ENCODE measurements at places on chromosomes 3 and 15.

GRCh38 chr3:132317229-132317948, at the start of gene ACP3:
Gene ACP3 (plus strand): TSS chr3:132317407. CDS start chr3:132317457, 50 bp downstream.
- DNase-seq = peak; percentile 13

GRCh38 chr15:68635141-68635540, 56.3 kb downstream of the CORO2B start:
- peak; percentile 57 for DNase-seq

DNA sequence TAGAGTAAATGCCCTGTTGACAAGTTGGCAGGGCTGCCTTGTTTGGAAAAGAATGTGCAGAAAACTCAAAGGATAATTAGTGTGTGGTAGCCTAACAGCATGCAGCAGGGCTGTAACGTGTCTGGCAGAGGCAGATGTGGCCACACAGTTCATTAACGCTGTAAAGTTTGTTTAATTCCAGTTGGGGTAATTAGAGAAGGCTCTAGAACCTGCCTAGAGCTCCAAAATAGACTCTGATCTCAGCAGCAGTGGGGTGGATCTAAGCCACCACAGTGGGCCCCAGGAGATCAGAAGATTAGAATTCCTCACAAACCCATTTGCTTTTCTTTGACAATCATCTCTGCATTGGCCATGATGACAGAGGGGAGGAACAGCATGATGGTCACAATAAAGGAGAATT, 65.1 kb upstream of the LEKR1 start:
- no peak for DNase-seq

- no peak for DNase-seq
Measured at GRCh38 chr15:100601163-100601562, 821 bp downstream of the LINS1 start.

DNA sequence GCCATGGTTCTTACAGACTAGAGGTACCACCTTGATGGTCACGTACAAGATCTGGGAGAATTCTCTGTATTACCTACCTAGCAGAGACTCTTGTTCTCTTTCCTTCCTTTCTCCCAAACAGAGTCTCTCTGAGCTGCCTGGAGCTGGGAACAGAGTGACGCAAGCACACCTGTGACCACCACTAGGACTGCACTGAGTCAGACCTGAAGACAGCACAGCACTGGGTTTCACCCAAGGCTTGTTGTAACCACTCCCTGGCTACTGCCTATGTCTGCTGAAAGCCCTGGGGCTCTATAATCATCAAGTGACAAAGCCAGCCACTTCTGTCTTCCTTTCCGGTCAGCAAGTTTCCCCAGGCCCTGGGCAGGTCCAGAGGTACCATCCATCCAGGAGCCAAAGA, 293.3 kb upstream of the CNTN4 start:
- DNase-seq = no peak

DNA sequence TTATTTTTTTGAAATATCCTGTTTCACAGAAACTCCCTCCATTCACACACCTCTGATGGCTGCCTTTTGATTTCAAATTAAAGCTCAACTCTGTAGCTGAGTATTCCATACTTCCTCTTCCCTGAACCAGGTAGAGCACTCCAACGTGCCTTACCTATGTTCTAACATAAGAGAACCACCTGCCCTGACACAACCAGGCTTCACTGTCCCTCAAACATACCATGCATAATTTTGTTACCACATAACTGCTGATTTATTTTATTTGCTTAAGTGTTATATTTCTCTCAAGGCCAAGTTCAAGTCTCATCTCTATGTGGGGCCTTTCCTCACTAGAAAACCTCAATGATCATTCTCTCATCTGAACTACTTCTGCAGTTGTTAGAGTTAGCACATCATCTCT, 209.7 kb downstream of the P3H2 start:
- no peak for DNase-seq

DNA sequence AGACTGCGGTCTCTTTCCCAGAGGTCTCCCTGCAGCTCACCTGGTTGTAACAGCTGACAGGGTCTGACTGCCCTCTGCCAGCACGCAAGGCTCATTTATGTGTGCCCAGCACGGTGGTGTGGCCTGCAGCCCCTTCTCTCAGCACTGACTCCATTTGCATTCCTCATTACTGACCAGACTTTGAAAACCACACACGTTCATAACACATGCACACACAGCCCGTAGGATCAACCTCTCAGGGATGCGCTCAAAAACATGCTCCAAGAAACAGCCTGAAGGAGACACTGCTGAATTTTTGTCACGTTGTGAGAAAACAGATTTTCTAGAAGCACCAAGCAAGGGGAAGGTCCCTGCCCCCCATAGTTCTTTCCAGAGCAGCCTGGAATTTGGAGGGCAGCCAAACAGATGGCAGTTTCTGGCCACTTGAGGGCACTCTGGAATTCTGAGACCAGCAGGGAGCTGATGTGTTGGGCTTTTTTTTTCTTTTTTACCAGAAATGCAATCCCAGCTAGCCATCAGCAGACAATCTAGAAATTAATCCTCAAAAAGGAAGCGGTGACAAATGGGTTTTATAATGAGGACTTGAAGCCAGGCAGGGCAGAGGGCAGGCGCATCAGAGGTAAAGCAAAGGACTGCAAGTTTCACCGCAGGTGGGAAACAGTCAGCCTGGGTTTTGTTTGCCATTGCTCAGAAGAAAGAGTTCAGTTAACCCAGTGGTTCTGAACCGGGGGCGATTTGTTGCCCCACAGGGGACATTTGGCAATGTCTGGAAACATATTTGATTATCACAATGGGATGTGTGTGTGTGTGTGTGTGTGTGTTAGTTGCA, 170.5 kb upstream of the PROK2 start:
- peak; percentile 56 for DNase-seq

DNA sequence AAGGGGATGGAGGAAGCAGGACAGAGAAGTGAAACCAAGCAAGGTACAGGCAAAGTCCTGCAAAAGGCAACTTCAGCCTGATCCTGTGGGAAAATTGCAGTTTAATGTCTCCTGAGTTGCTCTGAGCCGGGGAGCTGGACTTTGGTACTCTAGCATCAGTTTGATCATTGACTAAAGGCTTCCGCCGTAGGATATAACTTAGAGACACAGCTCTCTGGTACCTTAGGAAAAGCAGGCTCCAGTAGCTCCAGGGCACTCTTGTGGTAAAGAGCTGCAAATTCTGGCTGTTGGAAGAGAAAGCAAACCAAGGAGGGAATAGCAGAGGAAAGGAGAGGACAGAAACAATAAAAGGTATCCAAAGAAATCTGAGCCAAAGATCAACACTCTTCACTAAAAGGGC, 521.1 kb downstream of the PLOD2 start:
- DNase-seq = no peak

GRCh38 chr3:192340031-192340430, 387.3 kb downstream of the FGF12 start:
- DNase-seq = no peak

DNA sequence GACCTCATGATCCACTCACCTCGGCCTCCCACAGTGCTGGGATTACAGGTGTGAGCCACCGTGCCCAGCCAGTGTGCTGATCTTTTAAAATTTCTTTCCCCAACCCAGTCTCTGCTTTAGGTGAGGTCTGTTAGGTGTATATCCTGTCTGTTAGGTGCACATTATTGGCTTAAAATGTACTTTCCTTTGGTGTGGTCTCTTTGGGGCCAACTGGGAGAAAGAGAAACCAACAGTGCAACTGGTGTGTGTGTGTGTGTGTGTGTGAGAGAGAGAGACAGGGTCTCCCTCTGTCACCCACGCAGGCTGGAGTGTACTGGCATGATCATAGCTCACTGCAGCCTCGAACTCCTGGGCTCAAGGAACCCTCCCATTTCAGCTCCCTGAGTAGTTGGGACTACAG, 50.3 kb upstream of the GNB5 start:
- DNase-seq = no peak

- no peak for DNase-seq
Measured at GRCh38 chr3:37825744-37826400, 35.8 kb upstream of the CTDSPL start.

- no peak for DNase-seq
Measured at GRCh38 chr3:120435621-120436020, 15.2 kb downstream of the FSTL1 start.

DNA sequence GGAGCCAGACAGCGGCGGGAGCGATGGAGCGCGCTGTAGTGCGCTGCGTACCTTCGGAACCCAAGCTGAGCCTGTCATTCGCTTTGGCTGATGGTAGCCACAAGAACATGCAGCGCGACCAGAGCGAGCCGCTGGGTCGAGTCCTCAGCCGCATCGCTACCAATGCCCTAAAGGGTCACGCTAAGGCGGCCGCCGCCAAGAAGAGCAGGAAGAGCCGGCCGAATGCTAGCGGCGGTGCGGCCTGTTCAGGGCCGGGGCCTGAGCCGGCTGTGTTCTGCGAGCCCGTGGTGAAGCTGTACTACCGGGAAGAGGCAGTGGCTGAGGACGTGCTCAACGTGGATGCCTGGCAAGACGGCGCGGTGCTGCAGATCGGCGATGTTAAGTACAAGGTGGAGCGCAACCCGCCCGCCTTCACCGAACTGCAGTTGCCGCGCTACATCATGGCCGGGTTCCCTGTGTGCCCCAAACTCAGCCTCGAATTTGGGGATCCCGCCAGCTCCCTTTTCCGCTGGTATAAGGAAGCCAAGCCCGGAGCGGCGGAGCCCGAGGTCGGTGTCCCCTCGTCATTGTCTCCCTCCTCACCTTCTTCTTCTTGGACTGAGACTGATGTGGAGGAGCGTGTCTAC, 498 bp downstream of the PDE12 start:
- peak; percentile 59 for DNase-seq

DNA sequence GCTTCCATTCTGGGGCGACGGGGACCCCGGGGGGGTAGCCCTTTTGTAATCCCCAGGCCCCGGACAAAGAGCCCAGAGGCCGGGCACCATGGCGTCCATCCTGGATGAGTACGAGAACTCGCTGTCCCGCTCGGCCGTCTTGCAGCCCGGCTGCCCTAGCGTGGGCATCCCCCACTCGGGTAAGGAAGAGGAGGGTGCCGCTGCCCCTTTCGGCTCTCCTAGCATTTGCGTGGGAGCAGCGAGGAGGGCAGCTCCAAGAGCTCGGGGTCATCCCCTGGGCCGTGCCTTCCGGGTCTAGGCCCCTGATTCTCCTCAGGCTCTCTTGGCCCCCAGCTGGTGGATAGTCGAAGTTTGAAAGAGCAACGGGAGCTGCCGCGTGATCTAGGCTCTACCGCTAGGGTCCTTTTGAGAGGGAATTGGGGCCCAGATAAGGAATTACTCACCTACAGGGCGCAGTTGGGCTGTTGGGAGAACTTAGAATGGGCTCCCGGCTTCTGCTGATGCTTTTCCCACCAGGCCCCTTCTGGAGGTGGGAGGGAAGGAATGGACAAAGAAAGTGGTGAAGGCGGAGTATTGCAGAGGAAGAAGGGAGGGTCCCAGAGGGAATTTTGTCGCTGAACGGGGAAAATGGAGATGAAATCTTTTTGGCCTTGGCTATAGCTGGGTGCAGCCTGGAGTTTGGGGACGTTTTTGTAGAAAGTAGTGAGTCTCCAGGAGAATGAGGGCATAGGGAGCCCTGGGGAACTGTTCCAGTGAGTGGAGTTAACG, 615 bp downstream of the VPS18 start:
- DNase-seq = no peak

DNA sequence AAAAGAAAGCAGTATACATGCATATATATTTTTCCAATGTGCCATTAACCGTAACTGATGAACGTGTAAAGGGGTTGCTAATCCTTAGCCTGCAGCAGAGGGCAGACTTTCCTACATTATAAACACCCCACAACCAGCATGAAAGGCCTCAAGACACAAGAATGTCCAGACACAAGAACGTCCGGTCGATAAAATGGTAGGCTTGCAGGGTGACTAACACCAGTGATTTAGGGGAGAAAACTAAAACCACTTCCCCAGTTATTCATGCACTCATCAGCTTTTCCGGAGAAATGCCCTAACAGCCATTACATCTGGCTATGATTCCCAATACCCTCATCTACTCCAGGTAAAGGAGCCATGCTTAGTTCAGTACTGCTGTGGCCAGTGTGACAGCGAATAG, 57.4 kb downstream of the LRTM1 start:
- DNase-seq = no peak

DNA sequence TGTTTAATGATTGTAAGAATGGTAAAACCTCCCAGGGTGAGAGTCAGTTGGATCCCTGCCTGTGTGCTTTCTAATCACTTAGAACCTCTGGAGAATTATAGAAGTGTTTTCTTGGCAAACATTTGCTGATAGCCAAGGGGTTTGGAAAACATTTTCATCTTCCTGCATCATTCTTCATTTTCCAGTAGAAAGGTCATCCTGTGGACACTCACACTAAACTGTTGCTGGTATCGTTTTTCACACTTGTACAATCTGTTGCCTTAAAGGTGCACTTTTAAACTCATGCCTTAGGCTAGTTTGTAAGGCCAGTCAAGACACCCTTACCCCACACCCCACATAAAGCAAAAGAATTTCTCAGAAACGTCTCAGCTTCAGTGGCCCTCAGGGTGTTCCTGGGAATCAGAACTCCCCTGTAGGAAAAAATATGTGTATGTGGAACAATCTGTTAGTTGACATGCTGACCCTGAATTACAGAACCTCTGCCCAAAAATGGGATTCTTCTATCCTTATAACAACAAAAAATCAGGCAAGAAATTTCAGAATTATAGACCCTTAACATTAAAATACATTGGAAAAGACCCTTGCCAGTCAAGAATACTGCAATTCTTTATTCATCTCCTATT, 5.8 kb upstream of the PLD1 start:
- no peak for DNase-seq

GRCh38 chr3:69179740-69180372, 57.5 kb upstream of the LMOD3 start:
- no peak for DNase-seq

GRCh38 chr3:56694867-56695683, 12.0 kb upstream of the TASOR start:
- no peak for DNase-seq

DNA sequence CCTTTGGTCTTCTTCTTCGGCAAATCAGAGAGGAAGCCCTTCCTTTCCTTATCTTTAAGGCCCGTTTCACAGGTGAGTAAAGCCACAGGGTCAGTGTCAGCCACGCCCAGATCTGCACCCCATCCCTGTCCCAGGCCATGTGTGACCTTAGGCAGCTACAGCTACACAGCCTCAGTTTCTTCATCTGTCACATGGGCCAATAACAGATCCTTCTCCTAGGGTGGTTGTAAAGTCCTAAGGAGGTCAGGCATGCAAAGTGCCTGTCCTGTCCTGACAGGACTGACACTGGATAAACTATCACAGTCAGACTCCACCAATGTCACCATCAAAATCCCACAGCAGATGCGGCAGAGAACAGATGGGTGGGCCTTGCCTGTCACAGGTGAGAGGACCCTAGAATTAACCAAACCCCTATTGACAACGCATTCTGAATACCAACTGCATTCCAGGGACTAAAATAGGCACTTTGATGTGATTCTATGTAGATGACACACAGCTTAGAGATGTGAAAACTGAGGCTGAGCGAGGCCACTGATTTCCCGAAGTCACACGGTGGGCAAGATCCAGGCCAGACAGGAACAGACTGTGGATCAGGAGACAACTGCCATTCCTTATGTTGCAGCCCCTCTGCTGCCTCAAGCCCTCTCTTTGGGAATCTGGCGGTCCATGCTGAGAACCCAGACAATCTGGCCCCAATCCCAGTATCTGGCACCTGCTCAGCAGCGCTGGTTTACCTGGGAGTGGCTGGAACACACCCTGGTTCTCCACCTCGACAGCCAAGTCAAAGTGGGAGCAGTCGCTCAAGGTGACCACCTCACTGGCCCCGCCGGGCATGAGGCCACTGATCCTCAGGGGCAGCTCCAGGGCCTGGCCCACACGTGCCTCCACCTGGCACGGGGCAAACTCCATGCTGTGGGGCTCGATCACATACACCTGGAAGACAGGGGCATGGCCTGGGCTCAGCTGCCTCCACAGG, 48.7 kb downstream of the NUP210 start:
- no peak for DNase-seq

GRCh38 chr3:93861017-93861416, 112.7 kb downstream of the PROS1 start:
- DNase-seq = no peak

Measured in C1 segment of cervical spinal cord (tissue), 14 donors.